ENCODE measurements at places on chromosomes 7 and 10. TPM values are rescaled to one million over a fixed set of nuclear protein-coding genes. Genes with fewer than 3 reads are reported as not detected.

Gene GLI3
- 0.10 TPM for total RNA-seq

Gene ODAD2
- total RNA-seq = 0.10 TPM

Gene MNX1
- not detected for total RNA-seq

Gene GCK
- total RNA-seq = 0.21 TPM

Gene SLIT1
- 0.10 TPM for total RNA-seq

Gene CYP3A4
- total RNA-seq = not detected

Gene MYOZ1
- total RNA-seq = not detected

Gene GNAT3
- not detected for total RNA-seq

Gene CLEC2L
- total RNA-seq = 0.52 TPM

Gene CUBN
- 6.8 TPM for total RNA-seq

Gene ZNF365
- 1.5 TPM for total RNA-seq

Gene KCNH2
- total RNA-seq = 0.94 TPM

Gene CUZD1
- 0.42 TPM for total RNA-seq

Gene HTR7
- total RNA-seq = 2.1 TPM
